Retinal pigment epithelial cell (primary cell): ENCODE measurements at places on chromosomes 6 and 20.
A peak's percentile ranks its signal among the peaks of the same experiment; 100 is the strongest.

DNA sequence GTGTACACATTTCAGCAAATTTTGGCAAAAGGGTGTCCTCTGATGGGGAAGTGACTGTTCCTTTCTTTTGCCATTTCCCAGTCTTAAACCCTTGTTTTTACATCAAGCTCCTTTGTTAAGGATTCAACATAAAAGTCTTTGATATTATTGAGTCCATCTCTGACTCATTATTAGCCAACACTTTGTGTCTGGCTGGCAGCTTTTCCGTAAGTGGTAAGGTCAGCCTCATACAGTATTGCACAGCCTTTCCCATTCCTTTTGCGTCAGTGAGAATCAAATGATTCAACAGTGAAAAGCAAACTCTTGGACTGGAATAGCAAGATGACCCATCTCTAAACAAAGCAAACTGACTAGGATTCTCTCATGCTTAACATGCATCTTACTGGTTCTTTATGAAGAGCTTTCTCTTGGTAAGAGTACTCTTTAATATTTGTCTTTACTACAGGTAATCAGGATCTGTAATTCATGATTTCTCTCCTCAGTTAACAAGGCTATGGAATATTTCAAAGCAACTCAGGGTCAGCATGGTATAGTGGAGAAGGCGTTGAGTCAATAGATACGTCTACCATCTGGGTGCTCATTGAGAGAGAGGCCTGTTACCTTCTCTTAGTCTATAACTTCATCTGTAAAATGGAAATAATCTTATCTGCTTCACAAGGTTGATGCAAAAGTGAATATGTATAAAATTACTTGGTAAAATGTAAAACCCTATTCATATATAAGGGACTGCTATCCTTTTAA is 183.6 kb downstream of the PRL start:
- peak; percentile 95 for DNase-seq

GRCh38 chr20:10064611-10065010 is 29.8 kb downstream of the ANKEF1 start:
- no peak for DNase-seq

DNA sequence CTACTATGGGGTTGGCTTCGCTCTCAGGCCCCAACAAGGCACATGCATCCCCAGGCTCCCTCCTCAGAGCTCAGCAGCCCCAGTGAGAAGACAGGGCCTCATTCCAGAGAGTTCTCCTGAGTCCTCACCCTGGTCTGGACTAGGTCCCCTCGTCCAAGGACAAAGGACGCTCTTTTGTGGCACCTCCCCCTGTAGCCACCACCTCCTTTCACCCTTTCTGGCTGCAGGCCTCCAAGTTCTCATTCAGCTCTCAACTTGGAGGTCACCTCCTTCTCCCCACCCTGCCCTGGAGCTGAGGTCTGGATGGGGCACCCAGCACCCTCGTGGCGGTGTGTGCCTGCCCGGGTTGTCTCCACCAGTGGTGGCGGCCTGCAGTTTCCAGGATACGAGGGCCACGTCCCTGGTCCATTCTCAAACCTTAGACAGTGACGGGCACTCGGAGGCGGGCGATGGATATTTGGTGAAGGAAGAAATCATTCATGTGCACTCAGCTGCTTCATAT is 2.5 kb downstream of the UNC93A start:
- no peak for DNase-seq

DNA sequence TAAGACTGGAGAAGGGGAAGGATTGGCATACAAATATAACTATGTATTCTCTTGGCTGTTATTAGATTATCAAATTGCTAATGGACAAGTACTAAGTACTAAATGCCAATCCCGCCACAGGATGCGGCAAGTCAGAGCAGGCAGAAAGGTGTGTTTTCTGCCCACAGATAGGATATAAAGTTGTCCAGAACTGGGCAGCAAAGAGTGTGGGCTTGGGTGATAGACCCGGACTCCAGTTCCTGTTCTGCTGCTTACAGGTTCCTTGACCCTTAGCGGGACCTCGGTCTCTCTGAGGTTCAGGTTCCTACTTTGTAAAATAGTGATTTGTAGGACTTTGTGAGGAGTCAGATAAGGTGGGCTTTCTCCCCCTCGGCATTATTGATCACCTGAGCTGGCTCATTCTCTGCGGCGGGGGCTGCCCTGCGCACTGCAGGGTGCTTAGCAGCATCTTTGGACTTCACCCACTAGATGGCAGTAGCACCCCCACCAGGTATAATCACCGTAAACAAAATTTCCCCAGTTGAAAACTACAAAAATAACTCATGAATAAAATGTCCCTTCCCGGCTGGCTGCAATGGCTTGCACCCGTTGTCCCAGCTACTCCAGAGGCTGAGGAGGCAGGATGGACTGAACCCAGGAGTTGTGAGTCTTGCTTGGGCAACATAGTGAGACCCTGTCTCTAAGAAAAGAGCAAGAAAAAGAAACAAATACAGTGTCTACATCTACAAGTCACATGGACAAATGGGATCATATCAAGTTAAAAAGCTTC is 193.1 kb downstream of the DOK5 start:
- no peak for DNase-seq

DNA sequence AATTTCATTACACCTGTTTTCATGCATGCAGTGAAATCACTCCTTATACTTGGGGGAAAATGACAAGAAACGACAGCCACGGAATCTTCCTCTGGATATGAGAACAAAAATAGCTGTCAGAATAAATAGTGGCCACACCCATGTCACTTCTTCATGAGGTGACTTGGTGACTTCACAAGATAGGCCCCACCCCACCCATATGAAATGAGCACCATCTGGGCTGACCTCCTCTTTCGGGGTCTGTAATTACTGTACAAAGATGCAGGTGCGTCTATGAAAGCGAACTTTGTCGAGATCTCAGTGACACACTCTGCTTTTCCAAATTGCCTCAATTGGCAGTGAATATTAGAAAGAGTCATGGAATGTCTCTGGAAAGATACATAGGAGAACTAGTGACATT is 184.2 kb upstream of the CCN2 start:
- no peak for DNase-seq

GRCh38 chr20:17601957-17602356 is 32.1 kb downstream of the DSTN start:
- DNase-seq: no peak

DNA sequence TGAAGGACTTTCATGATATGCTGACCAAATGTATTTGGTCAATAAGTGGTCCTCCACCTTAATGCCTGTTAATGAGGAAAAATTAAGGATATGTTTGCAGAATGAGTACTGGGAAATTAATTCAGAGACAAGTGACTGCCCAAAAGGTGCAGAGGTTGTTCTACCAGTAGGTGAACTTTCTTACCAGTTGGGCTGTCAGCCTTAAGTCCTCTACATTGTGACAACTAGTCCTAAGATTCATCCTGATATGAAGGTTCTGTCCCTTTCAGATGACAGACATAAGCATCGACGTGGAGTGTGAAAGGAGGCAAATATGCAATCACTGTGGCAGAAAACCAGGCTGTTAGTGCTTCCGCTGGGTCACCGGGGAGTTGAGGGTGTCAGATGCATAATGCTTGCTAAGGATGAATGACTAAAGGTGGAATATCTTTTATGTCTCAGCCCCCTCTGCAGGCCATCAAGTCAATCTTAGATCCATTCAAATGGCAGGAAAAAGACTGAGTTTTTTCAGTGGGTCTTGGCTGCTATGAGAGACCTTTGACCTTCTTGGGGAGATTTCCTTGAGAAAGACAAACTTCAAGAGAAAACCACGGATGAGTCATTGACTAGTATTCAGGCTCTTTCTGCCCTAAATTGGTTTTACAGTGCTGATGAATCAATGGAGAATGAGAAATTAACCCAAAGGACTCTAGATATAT is 226.0 kb downstream of the TPBG start:
- peak; percentile 31 for DNase-seq

DNA sequence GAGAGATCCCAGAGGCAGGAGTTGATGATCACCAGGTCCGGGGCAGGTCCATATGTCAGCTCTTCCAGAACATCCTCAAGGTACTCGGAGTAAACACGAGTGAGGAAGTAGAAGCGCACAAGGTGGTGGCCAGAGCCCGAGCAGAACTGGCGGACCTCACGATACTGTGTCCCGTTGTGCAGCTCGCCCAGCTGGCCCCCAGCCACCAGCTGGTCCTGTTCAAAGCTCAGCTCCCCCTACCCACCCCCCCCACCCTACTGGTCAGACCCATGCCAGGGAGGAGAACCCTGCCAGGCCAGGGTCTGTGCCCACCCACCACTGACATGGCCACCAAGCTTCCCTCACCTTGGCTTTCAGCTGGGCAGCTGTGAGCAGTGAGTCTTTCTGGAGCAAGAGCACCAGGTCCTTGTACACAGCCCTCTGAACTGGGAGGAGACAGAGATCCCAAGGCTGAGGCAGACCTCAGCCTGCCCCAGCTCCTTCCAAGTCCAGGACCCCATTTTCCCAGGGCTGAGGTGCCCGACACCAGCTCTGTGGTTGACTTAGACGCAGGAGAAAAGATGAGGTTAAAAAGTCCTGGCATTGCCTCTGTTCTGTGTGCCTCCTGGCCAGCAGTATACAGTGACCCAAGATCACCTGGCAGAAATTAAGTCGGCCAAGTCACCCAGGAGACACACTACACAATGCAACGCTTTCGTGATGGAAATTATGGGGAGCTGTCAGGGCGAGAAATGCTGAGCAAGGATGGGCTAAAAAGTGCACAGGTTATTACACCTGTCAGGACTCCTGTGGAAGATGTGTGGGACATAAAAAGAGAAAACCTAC is 1.4 kb downstream of the PCED1A start:
- no peak for DNase-seq

GRCh38 chr6:156833755-156834154 is 56.6 kb downstream of the ARID1B start:
- no peak for DNase-seq

- DNase-seq: no peak
Measured at GRCh38 chr6:157157258-157157657, 166.1 kb downstream of the TMEM242 start.

DNA sequence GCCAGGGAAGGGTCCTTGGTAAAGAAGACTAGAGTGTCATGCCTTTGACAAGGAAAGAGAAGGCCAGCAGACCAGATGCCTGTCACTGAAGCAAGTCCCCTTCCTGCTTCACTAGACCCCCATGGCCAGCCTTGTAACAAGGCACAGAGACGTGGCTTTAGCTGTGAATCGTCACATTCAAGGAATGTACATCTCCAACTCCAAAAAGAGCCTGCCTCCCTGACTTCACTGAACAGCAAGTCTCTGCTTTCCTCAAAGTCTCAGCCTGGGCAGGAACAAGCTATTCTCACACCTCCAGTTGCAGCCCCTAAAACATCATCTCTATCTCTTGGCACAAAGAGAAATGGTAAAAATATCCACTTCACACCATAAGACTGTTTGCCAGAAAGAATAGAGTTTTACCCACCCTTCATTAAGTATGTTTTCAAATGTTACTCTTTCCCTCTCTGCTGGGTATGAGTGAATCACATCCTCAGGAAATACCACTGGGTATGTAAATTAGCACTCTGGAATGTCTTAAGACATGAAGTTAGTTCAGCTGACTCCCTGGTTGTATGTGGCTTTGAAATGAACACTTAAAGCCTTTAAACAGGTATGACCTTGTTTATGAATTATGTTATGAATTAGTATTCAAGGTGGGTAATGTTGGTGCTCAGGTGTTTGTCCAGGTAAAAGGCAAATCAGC is 46.4 kb upstream of the NT5E start:
- DNase-seq: peak; percentile 76

- peak; percentile 36 for DNase-seq
Measured at GRCh38 chr6:150169609-150170008, 26.8 kb downstream of the PPP1R14C start.

DNA sequence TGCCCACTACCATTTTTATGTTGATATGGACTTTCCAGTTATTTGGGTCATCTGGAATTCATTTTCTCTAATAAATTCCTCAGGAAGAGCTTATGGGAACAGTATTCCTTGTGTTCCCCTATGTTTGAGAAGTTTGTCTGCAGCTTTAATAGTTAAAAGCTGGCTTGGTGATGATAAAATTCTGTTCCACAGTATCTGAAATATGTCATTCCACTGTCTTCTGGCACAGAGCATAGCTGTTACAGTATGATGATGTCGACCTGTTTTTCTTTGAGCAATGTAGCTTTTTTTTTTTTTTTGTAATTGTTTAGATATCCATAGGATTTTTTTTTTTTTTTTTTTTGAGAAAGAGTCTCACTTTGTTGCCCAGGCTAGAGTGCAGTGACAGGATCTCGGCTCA is 43.2 kb downstream of the NCOA3 start:
- no peak for DNase-seq

GRCh38 chr6:128713461-128713860 is 169.5 kb upstream of the LAMA2 start:
- DNase-seq: no peak

- DNase-seq: no peak
Measured at GRCh38 chr6:166460473-166461437, 78.0 kb upstream of the MPC1 start.

DNA sequence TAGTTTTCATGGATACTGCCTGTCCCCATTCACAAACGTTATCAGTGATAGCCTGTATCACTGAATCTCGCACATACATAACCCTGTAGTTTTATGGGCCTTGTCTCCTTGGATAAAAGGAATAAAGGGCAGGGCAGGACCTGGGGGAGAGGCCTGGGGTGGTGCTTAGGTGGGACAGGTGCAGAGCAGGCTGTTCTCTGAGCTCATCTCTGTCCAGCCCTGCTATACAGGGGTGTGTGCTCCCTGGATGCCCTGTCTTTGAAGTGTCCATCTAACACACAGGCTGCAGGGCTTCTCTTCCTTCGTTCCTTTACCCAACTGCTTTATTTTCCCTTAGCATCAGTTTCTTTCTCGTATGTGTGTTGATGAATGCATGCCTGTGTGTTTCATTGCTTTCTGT is 26.4 kb downstream of the BRPF3 start:
- no peak for DNase-seq

GRCh38 chr6:10791673-10792072 is 44.1 kb downstream of the TMEM14B start:
- DNase-seq: no peak

GRCh38 chr6:33886673-33887144 is 82.9 kb upstream of the MLN start:
- DNase-seq: no peak

DNA sequence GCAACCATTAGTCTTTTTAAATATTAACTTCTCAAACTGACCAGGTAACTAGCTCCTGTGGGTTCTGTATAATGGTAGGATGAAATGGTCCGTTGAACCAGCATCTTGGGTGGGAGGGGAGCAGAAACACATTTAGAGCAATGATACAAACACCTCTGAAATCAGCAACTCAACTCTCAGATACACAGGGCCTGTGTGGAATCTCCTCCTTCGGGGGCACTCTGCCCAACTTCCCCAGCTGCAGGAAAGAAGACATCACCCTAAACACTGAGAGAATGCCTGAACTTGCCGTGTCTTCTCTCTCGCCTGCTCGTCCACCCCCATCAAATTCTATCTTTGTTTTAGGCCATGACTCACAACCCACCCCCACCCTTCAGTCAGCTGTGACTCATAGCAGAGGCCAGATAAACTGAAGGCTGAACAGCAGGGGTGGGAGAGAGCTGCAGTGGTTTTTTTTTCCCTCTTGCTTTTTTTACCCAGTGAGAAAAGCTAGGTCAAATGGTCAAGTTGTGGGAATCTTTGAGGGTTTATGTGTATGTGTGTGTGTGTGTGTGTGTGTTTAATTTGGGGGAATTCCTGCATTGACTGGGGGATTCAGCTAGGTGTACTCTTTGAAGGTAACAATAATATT is 593.4 kb upstream of the JAG1 start:
- DNase-seq: peak; percentile 87

GRCh38 chr20:63102721-63103375 is 96.1 kb upstream of the BHLHE23 start:
- DNase-seq: no peak
